ENCODE measurements at places on chromosomes 13 and 19. TPM values are rescaled to one million over a fixed set of nuclear protein-coding genes. Genes with fewer than 3 reads are reported as not detected.

DNA sequence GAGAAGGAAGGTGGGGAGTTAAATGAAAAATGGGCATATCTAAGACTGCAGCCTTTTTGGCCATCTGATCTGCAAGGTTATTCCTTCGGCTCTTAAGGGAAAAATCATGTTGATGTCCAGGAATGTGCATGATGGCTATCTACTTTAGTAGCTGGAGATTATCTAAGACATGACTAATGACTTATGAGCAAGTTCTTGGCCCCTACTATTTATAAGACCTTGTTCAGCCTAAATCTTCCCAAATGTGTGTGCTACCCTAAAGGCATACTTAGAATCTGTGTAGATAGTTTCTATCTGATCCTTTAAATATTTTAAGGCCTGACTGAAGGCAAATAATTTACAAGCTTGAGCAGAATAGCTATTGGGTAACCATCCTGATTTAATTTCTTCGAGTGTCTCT lies 41.8 kb upstream of the CD177 start:
- DNase-seq: no peak

GRCh38 chr13:55159765-55160164 lies 1981.0 kb upstream of the PRR20A start:
- DNase-seq: no peak

DNA sequence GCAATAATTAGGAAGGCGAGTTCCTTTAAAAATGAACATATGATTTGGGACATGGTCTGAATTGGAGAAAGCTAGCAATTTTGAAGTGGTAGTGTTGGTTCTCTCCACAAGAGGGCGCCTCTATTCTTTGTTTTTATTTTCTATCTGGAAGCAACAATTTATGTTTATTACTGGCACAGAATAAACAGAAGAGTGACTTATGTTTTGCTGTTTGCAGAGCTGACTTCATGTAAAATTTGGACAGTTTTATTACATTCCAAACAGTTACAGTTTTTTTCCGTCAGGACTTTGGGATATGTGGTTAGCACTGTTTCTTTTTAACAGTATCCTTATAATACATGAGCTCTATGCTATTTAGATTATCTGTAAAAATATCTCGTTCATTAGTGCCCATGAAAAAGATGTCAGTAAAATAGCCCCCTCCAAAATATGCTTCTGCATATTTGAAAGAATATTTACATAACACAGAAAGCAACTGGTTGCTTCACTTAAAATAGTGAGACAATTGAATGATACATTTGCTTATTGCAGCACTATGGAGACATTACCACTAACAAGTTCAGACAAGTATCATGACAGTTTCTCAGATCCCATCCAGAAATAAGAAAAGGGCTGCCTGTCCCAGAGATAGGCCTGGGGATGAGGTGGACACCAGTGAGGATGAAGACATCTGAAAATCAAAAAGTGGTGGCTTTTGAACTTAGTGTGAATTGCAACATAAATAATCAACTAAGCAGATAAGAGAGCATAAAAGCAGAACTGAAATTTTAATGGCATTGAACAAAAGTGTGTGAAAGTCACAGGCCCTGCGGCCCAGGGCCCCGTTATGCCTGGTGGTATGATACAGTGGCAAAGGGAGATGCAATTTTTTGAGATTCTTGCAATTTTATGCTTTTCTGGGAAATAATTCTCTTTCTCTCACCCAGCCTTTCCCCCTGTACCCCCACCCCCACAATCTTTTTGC lies 32.3 kb upstream of the FGF9 start:
- no peak for DNase-seq

Gene MEIS3
- polyA plus RNA-seq: 26.0 TPM

Gene ERICH6B
- polyA plus RNA-seq: 2.0 TPM

Gene ZNF730
- polyA plus RNA-seq: 10.2 TPM

Measured in left renal pelvis (tissue), 4 donors.